ENCODE measurements at places on chromosomes 16 and 17.

- DNase-seq = peak; percentile 50
These were observed 3.3 kb downstream of the POLR3E start for GRCh38 chr16:22300427-22301071.

DNA sequence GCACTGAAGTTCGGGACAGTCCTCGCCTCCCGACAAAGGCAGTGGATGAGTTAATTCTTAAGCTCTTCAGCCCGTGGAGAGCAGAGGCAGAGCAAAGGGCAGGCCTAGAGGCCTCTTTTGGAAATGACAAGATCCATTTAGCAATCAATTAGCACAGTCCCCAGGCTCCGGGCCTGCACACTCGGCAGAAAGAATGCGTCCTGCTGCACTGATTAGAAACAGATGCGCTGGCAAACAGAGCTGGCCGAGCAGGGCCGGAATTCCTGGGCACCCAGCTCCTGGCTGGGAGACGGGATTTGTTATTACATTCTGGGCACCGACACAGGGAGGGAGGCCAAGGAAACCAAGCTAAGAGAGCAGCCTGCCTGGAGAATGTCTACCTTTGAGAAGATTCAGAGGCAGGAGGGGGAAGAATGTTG lies 162.9 kb downstream of the COPRS start:
- DNase-seq = no peak

DNA sequence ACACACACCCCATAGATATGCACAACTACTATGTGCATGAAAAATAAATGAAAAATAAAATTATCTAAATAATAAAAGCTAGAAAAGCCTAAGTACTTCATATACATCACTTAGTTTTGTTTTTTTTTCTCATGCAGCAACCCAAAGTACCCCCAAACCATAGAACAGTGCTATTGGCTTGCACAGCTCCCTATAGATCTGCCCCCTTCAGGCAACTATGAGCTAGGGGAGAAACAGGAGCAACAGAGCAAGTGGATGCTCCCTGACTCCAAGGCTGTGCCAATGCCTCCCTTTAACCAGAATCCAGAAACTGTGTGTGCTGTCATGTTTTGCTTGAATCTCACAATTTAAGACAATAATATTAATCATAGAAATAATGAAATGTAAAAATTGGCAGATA lies 605.5 kb downstream of the TOX3 start:
- DNase-seq = no peak

DNA sequence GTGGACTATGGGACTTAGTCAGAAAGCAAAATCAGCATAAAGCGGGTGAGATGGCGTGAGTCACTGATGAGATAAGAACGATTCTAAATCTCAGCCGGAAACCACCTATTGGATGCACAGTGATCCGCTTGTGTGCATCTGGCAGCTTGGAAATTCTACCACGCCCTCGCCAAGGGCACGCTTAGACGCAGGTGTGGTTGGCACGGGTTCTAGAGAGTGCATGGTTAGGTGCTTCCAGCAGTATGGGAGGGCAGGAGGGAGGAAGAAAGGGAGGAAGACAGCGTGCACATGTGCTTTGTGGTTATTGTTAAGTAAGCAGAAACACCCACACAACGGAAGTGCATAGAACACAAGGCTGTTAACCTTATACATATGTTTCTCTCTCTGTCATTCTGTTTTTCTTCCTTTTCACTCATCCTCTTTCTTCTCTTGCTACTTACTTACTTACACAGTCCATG lies 374.0 kb upstream of the ASIC2 start:
- DNase-seq = peak; percentile 19

- no peak for DNase-seq
These were observed 41.9 kb upstream of the NSRP1 start for GRCh38 chr17:30074730-30075129.

- no peak for DNase-seq
These were observed 66.4 kb downstream of the KANSL1 start for GRCh38 chr17:46126840-46127239.

DNA sequence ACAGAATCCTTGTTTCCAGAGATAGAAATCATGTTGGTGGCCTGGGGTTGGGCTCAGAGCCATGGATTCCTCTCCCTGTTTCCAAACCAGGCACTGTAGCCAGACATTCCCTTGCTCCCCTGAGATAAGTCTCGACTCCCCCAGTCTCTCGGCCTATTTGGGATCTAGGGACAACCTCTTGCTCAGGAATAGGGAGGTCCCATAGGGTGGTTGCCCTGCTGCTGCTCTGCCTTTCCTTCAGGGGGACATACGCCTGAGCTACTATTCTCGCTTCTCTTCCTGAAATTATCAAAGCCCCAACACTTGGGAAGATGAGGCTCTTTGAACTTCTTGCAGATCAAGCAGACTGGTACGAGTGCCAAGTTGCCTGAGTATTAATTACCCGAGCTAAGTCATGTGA lies 58.0 kb downstream of the TBX4 start:
- no peak for DNase-seq

- no peak for DNase-seq
These were observed 5.5 kb downstream of the WWP2 start for GRCh38 chr16:69767459-69768229.

- no peak for DNase-seq
These were observed 9.9 kb downstream of the CENPX start for GRCh38 chr17:82012640-82013295.

- no peak for DNase-seq
These were observed 10.2 kb downstream of the CYTH1 start for GRCh38 chr17:78771758-78772382.

GRCh38 chr17:62653002-62653825 lies 25.7 kb downstream of the MRC2 start:
- peak; percentile 84 for DNase-seq

GRCh38 chr16:69145658-69146057 lies 13.2 kb downstream of the UTP4 start:
- DNase-seq = no peak

DNA sequence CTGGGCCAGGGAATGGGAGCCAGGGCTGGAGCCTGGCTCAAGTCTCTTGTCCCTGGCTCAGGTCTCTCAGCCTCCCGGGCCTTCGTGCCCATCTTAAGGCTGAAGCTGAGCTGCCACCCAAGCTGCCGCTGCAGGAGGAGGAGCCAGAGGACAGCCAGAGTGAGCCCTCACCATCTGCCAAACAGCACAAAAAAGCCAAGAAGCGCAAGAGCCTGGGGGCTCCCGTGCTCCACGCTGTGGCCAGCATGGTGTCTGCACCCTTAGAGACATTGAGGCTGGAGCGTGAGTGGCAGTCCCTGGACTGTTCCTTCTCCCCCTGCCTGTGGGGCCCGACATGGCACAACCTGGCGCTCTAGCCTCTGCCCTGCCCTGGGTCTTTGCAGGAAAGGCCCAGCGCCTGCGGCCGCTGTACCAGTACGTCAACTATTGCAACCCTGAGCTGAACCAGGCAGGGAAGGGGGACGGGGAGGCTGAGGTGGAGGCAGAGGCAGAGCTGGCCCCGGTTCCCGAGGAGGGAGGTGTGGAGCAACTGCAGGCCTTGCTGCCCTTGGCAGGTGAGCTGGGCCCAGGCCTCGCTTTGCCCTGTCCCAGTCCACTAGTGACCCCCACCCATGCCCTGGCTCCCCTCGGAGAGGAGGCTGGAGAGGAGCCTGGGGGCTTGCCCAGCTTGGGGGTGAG lies 1.3 kb downstream of the C16orf86 start:
- DNase-seq = peak; percentile 95

- peak; percentile 96 for DNase-seq
These were observed 1.4 kb upstream of the VAMP2 start for GRCh38 chr17:8163978-8164814.

DNA sequence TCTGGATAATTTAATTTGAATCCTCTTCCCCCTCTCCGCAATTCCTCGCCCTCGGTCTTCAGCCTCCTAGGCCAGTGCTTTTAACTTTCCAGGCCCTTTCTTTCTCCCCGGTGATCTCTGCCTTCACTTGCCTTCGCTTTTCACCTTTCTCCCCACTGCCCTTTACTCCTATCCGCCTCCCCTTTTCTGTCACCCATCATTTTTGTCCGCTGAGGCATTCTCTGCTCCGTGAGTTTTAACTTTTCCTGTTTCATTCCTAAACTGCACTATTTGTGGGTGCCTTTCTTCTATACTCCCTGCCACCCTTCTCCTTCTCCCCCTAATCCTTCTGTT lies 729 bp downstream of the LONP2 start:
- no peak for DNase-seq

DNA sequence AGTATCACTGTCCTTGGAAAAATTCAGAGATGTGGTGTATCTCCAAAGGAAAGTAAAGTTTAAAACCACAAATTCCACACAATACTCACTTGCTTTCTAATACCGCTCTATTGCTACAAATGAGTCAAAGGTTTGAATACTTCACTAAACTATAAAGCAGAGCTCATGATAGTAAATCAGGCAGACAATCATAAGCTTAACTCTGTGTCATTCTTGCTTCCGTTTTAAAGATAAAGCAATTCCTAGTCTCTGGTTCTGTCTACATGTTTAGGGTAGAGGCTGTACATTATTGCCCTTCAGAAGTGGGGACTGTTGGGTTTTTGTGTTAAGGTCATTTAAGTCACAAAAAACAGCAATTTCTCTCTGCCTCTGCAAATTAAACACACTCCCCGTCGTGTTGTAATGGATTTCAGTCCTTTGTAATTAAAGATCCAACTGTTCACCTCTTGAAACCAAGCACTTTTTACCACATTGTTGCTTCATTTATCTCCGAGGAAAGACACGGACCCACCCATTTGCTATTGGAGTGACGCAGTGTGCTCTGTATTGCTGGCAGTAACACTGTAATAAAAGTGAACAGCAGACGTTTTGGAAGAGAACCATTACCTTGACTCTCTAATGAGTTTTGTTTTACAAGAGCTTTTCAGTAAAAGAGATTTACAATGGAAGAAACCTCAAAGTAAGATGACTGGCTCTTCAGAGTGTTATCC lies 83.1 kb upstream of the CNTNAP4 start:
- DNase-seq = peak; percentile 36

GRCh38 chr16:47377154-47377553 lies 83.7 kb downstream of the ITFG1 start:
- DNase-seq = no peak

Data from OCI-M1 (cell line).